ENCODE measurements at places on chromosomes 6 and 20.
A peak's percentile ranks its signal among the peaks of the same experiment; 100 is the strongest.

DNA sequence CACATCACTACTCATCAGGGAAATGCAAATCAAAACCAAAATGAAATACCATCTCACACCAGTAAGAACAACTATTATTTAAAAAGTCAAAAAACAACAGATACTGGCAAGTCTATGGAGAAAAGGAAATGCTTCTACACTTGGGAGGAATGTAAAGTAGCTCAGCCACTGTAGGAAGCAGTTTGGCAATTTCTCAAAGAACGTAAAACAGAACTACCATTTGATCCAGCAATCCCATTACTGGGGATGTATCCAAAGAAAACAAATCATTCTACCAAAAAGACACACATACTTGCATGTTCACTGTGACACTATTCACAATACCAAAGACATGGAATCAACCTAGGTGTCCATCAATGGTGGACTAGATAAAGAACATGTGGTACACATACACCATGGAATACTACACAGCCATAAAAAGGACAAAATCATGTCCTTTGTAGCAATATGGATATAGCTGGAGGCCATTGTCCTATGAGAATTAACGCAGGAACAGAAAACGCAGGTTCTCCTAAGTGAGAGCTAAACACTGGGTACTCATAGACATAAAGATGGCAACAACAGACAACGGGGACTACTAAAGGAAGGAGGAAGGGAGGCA is 260.4 kb downstream of the RNGTT start:
- no peak for DNase-seq

GRCh38 chr20:57317789-57318371 is 11.7 kb upstream of the SPO11 start:
- DNase-seq = no peak

GRCh38 chr6:38684237-38684636 is 18.7 kb downstream of the GLO1 start:
- DNase-seq = no peak

DNA sequence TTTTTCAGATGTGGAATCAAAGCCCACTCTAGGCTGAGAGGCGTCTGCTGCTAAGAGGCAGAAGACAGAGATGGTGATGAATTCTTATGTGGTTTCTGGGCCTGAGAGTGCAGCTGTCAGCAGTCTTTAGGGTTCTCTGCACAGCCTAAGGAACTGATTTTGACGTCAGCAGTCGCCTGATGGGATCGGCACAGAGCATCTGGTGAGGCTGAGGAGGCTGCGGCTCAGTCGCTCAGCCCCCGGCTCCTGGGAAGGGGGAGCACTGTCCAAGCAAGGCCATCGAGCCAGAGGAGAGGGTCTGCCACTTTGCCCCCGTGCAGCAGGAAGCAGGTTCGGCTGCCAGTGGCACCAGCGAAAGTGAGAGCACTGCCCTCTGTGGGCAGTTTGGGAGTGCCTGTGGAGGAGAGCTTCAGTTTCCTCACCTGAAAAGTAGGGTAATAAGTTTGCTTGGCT is 92.5 kb downstream of the TCP11 start:
- no peak for DNase-seq

DNA sequence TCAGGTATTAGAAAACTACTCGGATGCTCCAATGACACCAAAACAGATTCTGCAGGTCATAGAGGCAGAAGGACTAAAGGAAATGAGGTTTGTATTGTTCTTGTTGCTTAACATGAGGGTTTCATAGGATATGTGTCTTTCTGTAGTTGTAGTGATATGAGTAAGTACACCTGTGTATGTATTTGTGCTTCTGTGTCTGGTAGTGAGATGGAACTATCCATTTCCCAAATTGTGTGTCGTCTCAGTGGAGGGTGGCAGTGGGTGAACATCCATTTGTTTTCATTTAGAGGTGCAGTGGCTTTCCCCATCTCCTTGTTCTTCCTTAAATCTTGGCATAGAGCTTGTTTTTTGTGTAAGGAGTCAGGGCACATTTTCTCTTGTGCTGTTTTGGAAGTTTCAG is 8.2 kb downstream of the ASXL1 start:
- no peak for DNase-seq

GRCh38 chr6:139883776-139884175 is 509.3 kb upstream of the CITED2 start:
- DNase-seq = no peak

DNA sequence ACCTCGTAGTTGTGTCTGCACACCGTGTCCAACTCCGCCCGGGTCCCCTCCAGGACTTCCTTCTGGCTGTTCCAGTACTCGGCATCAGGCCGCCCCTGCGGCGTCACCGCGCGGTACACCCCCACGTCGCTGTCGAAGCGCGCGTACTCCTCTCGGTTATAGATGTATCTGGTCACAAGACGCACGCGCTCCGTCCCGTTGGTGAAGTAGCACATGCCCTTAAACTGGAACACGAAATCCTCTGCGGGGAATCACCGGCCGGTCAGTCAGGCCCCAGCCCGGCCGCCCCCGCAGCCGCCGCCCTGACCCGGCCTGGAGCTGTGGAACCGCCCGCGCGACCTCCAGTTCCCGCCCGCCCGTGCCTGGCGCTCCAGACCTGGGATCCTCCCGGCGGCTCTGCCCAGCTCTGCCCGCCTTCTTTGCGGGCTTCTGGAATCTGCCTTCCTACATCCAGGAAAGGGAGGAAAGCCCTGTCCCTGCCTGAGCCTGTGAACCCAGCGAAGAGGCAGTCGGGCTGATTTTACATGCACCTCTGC is 1.6 kb downstream of the HLA-DQB1 start:
- peak; percentile 5 for DNase-seq

- no peak for DNase-seq
Observed at GRCh38 chr6:111980971-111981840, 72.7 kb upstream of the CCN6 start.

DNA sequence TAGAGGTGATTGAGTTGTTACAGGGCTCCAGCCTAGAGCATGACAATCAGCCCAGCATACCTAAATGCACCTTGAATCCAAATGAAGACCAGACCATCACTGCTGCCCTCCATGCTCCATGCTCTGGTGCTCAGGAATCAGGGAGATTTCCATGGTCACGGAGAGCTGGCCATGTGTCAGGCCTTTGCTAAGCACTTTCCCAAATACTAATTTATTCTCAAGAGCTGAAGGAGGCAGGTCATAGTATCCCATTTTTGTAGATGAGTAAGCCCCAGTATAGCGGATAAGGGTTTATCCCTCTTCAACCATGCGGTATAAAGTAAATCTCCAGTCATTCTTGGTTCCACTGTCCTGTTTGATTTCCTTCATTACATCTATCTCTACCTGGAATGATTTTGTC is 240.8 kb downstream of the TFAP2A start:
- DNase-seq = no peak

DNA sequence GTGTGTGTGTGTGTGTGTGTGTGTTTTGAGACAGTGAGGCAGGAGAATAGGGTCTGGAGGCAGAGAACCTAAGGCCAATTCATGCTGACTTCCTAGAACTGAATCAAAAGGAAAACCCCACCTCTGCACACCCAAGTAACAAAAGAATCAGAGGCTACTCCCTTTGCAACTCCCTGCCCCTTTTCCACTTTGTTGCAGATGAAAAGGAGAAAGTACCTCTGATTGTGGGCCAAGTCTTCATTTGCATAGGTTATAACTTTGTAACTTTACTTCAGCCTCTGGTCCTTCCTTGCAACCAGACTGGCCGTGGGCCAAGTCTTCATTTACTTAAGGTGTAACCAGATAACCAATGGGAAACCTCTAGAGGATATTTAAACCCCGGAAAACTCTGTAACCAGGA is 168.8 kb downstream of the EYA2 start:
- DNase-seq = no peak

GRCh38 chr20:52837378-52837777 is 134.8 kb upstream of the TSHZ2 start:
- no peak for DNase-seq

GRCh38 chr6:138309695-138310094 is 68.0 kb upstream of the SMIM28 start:
- no peak for DNase-seq

DNA sequence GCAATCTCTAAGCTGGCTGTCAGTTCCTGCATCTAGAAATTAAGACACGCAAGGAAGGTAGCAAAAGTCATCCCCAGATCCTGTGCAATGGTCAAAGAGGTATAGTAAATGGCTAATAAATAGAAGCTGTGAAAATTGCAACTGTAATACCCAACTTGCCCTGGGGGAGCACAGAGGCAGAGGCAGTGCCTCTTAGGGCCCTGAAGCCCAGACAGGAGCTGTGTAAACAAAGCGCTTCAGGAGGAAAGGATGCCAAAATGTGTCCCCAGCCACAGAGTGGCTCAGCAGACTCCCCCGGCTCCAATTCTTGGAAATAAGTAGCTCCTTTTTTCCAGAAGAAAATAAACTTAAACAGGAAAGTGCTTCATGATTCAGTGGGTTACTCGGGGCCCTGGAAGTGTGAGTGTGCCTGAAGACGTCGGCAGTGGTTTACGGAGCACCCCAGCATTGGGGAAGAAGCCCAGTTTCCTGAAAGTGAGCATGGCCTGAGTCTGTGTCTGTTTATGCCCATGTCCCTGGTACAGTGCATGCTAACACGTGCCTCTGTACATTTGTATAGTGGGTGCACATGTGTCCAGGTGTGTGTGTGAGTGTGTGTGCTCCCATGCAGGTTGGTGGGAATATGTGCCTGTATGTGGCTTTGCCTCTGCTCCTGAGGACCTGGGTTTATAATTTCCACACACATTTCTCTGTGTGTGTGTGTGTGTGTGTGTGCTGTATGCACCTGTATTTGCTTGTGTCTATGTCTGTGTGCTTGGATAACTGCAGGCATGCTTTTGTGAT is 246.7 kb downstream of the MAFB start:
- DNase-seq = no peak

GRCh38 chr6:75673884-75674283 is 72.2 kb downstream of the SENP6 start:
- DNase-seq = no peak

- DNase-seq = no peak
Observed at GRCh38 chr20:49543071-49543857, 24.7 kb downstream of the PTGIS start.

GRCh38 chr6:90286884-90287488 is 9.7 kb downstream of the BACH2 start:
- no peak for DNase-seq

DNA sequence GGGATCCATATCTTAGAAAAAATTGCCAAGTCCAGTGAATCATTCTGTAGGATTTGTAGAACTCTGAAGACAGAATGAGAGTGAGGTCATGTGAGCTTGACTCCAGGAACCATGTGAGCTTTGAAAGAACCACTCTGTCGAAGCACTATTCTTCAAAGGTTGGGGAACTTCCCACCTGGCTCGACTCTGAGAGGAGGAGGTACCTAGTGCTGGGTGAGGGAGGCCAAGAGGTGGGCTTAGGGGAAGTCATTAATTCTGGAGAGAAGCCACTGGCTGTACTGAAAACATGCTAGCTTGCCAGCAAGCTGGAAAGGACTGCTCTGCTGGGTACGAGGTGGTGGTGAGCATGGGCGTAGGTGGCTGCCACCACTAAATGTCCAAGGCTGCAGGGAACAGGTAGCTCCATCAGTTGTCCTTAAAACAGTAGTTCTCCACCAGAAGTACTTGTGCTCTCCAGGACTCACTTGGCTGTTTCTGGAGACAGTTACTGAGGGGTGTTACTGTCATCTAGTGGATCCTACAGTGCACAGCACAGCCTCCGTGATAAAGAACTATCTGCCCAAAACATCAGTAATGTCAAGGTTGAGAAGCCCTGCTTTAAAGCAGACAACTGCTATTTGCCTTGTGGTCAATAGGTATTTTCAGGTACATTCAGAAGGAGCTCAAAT is 34.7 kb upstream of the SYNJ2 start:
- no peak for DNase-seq

DNA sequence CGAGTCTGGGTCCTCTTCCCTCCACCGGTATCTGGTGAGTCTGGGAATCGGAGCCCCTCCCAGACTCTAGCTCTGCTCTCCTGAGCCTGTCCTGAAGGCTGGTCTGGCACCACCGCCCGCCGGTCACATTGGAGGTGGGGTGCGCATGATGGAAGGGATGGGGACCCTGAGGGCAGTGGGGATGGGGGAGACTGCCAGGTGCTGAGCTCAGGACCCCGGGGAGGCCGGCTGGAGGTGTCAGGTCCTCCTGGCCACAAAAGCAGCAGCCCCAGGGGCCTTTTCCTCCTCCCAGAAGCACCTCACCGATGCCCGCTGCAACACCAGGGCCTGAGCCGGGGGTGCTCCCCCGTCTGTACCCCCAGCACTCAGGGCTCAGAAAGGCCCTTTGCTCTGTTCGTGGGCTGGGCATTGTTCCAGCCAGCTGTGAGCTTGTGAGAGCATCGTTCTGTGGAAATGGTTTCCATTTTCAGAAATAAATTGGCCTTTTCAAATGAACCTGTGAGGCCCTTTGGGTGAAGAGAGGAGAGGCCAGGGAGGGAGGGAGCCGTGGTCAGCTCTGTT is 2.5 kb upstream of the NPBWR2 start:
- no peak for DNase-seq

GRCh38 chr6:117603821-117604220 is 1.5 kb upstream of the GOPC start:
- DNase-seq = no peak

DNA sequence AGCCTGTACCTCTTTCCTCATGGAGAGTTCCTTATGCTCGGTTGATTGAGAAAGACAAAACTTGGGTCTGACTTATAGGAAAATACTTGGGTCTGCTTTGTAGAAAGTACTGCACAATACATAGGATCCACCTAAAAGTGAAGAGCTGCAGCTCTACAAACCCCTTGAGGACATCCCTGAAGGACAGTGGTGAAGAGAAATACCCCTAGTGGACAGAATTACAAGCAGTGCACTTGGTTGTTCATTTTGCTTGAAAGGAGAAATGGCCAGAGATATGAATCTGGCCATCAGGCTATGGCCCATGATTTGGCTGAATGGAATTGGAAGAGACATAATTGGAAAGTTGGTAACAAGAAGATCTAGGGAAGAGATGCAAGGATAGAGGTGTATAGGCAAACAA is 8.3 kb downstream of the CD24 start:
- DNase-seq = no peak

DNA sequence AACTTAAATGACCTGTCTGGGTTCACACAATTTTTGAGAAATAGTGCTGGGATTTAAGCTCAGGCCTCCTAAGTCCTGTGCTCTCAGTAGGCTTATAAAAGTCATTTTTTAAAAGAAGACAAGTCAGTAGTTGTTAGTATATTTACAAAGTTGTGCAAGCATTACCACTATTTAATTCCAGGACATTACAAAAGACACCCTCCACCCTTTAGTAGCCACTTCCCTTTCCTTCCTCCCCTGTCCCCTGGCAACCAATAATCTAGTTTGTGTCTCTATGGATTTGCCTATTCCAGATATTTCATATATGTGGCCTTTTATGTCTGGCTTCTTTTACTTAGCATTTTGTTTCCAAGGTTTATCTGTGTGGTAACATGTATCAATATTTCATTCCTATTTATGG is 37.6 kb downstream of the HMGN3 start:
- DNase-seq = no peak

- no peak for DNase-seq
Observed at GRCh38 chr6:85726206-85726605, 83.5 kb upstream of the SYNCRIP start.

GRCh38 chr6:30913721-30914075 is 340 bp upstream of the VARS2 start:
- DNase-seq = no peak

GRCh38 chr6:144156991-144157390 is 6.7 kb downstream of the STX11 start:
- DNase-seq = no peak

GRCh38 chr6:6678185-6678671 is 89.7 kb downstream of the LY86 start:
- no peak for DNase-seq

- no peak for DNase-seq
Observed at GRCh38 chr6:50087231-50087954, 37.7 kb upstream of the DEFB112 start.

GRCh38 chr20:53205046-53205445 is 232.9 kb downstream of the TSHZ2 start:
- DNase-seq = no peak
